ENCODE measurements at places on chromosomes 4 and X.

- no peak for DNase-seq
These were observed 242.9 kb upstream of the PITX2 start for GRCh38 chr4:110865611-110866259.

DNA sequence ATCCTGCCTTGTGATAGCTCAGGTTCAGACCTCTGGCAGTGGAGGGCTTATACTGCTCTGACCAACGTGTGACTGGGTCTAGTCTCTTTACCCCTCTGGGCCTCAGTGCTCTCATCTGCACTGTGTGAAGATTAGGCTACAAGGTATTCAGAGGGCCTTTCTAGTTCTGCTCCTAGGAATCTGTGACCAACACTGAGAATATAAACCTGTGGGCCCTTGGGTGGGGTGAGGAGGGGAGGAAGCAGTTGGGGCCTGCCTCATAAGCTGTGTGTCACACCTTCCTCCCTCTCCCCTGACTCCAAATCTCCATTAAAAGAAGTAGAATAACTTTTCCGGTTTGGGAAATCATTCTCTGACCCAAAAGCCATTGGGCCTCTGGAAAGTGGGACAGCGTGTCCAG is 66.3 kb upstream of the MSN start:
- DNase-seq, result no peak

- no peak for DNase-seq
These were observed 104.8 kb upstream of the CASK start for GRCh38 chrX:42028109-42028508.

DNA sequence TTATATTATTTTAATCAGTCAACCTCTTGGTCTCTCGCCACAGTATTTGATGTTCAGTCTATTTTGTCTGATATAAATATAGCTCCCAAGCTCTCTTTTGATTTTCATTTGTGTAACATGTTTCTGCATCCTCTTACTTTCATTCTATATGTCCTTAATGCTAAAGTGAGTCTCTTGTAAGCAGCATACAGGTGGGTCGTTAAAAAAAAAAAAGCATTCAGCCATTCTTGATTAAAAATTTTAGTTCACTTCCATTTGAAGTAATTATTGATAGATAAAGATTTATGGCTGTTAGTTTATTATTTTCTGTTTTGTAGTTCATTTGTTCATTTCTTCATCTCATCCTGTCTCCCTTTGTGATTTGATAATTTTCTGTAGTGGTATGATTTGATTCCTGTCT is 229.1 kb downstream of the GUCY2F start:
- no peak for DNase-seq

- DNase-seq, result no peak
These were observed 85.2 kb upstream of the DCLK2 start for GRCh38 chr4:149993030-149993429.

DNA sequence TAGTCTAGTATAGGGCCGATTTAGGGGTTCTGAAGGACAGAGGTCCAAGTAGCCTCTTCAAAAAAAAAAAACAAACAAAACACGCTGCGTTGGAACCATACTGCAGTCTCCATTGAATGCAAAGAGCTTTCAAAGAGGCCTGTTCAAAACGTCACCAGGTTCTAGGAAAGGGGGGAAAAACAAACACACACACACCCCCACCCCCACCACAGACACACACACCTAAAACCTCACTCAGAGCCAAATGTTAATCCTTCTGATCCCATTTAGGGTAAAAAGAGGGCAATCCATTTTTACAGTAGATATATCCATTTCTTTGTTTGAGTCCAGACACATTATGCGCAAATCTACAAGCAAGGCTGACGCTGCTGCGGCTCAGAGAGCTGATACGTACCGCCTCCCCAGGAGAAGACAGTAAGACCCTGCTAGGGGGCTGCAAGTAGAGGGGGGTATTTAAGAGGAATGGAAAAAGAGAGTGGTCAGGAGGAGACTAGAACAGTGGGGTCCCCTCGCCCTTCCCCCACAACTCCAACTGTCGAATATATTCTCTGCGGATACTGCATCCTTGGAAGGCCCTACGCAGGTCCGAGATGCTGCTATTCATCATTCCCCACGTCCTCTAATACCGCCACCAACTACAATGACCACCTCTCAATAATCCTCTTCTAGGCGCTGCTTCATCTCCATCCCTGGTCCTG is 1.3 kb downstream of the NKRF start:
- DNase-seq, result no peak

GRCh38 chr4:77599378-77599777 is 6.2 kb upstream of the CXCL13 start:
- DNase-seq, result no peak

- no peak for DNase-seq
These were observed 48.4 kb upstream of the SLC7A3 start for GRCh38 chrX:70979136-70979762.

DNA sequence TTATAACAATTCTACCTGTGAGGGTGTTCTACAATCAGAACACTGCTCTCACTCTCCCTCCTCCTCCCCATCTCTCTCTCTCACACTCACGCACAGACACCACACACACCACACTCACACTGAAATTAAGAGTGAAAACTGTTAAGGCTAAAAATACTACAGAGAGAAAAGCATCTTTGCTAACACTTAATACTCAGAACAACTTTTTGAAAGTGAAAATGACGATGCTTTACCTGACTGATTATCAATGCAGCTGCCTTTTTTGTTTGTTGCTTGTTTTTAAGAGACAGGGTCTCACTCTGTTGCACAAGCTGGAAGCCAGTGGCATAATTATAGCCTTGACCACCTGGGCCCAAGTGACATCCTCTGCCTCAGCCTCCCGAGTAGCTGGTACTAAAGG is 222.4 kb downstream of the APBB2 start:
- DNase-seq, result no peak

- DNase-seq, result no peak
These were observed 704.9 kb upstream of the PABPC4L start for GRCh38 chr4:134906404-134907023.

DNA sequence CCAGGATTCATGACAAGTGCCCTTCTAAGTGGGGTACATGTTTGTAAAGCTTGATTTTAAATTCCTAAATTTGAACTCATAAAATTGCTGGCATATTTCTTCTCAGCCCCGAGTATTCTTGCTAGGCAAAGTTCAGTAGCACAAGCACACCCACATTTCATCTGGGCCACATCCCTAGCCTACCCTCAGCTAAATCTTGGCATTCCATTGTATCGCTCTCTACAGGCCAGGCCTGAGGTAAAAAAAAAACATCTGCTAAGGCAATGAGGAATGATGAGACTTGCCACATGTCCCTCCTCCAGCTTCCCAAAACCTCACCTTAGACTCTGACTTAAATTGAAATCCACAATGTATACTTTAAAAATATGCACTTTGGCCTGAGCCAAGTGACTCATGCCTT is 51.4 kb upstream of the VCX3B start:
- DNase-seq, result no peak

Data from stimulated activated CD4-positive, alpha-beta T cell treated with anti-CD3 and anti-CD28 coated beads, TNF-alpha, amount 100 ng/mL, for 48 hours (primary cell).